ENCODE measurements at places on chromosomes 6 and 20. TPM values are rescaled to one million over a fixed set of nuclear protein-coding genes. Genes with fewer than 3 reads are reported as not detected.

- H3K4me1 ChIP-seq = no peaks in the 10 kb centered on the region
- no peak overlapping the region for H3K27ac ChIP-seq
- no peak overlapping the region for H3K4me3 ChIP-seq
- peaks cover 6% of the 10 kb centered on the region for H3K27me3 ChIP-seq
- DNase-seq = no peak
These were observed 8.2 kb upstream of the RAE1 start for GRCh38 chr20:57342829-57343228.

GRCh38 chr6:14292119-14292518 is 174.5 kb downstream of the CD83 start:
- H3K27ac ChIP-seq = no peak overlapping the region
- H3K27me3 ChIP-seq = no peaks in the 10 kb centered on the region
- H3K36me3 ChIP-seq = no peaks in the 10 kb centered on the region
- no peak overlapping the region for H3K4me3 ChIP-seq
- DNase-seq = no peak

- peak overlapping the region; percentile 11 for H3K4me3 ChIP-seq
- H3K27me3 ChIP-seq = no peaks in the 10 kb centered on the region
- no peak for DNase-seq
- no peak overlapping the region for H3K27ac ChIP-seq
- peaks cover 14% of the 10 kb centered on the region for H3K4me1 ChIP-seq
These were observed 19.5 kb upstream of the SIRT5 start for GRCh38 chr6:13554929-13555333.

GRCh38 chr6:1621070-1621701 is 11.5 kb downstream of the FOXC1 start:
- H3K4me3 ChIP-seq = no peak overlapping the region
- H3K27ac ChIP-seq = peak overlapping the region; percentile 86
- peaks cover 9% of the 10 kb centered on the region for H3K36me3 ChIP-seq
- H3K27me3 ChIP-seq = no peaks in the 10 kb centered on the region

The SLC25A27 gene
- 5.7 TPM for total RNA-seq

DNA sequence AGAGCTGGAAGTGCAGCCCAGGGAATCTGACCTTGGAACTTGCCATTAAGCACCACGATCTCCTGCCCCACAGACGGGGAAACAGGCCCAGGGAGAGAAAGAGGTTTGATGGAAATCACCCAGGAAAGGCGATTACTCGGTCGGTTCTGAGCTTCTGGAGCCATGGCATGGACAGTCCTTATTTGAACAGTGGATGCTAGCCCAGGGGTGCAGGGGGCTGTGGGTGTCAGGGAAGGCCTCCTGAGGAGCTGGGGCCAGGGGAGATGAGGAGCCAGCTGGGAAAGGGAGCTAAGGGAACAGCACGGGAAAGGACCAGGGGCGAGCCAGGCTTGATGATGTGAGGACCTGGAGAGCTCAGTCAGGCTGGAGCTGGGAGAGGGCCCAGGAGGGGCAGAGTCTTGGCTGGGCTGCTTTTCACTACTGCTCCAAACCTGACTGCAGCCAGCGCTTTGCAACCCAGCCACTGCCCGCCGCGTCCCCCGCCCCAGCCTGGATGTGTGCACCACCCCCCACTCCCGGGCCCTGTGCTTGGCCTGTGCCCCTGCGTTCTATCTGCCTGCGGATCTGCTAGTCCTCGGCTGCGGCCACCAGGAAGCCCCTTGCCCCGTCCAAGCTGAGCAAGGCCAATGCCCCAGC is 17.8 kb downstream of the SUN5 start:
- DNase-seq = peak; percentile 84
- no peaks in the 10 kb centered on the region for H3K36me3 ChIP-seq
- H3K27ac ChIP-seq = no peak overlapping the region
- H3K4me3 ChIP-seq = no peak overlapping the region

- H3K27me3 ChIP-seq = no peaks in the 10 kb centered on the region
- peaks cover 11% of the 10 kb centered on the region for H3K4me1 ChIP-seq
- no peaks in the 10 kb centered on the region for H3K36me3 ChIP-seq
- no peak overlapping the region for H3K27ac ChIP-seq
These were observed 13.2 kb upstream of the VAPB start for GRCh38 chr20:58375759-58376352.

The LAMA5 gene
- total RNA-seq = 355 TPM

DNA sequence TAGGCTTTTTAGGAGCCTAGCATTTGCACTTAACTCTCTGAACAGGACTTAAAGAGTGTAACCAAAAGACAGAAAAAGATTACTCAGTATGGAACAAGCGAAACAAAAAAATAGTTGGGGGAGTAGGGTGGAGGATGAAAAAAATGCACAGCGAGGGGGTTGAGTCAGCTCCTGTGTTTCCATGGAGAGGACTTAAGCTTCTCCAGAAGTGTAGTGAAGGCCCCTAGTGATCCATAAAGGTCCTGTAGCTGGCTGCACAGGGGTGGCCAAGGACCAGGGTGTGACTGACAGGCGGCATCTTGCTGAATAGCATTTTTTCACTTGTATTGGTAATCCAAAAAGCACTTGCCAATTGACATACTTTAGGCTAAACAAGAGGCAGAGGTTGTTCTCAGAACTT is 533.9 kb downstream of the RFPL4B start:
- no peaks in the 10 kb centered on the region for H3K36me3 ChIP-seq
- no peaks in the 10 kb centered on the region for H3K27me3 ChIP-seq
- H3K4me1 ChIP-seq = peaks cover 62% of the 10 kb centered on the region
- peak overlapping the region; percentile 41 for H3K4me3 ChIP-seq

DNA sequence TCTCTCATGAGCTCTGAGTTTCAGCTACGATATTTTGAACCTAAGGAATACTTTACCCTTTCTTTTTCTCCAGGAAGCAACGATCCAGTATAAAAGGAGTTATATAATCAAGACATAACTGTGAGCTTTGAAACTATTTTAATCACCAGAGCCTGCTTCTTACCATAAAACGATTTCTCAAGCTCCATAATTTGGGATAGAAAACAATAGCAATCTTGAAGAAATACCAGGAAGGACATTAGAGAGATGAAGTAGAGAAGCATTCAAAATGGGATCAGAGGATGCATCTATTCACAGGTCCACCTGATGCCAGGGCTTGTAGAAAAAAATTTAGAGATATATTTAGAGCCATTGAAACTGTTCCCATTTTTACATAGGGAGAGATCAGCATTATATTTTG is 135.9 kb downstream of the FUT9 start:
- H3K27ac ChIP-seq = no peak overlapping the region
- DNase-seq = no peak
- H3K27me3 ChIP-seq = peaks cover 10% of the 10 kb centered on the region
- H3K4me1 ChIP-seq = no peaks in the 10 kb centered on the region
- H3K4me3 ChIP-seq = no peak overlapping the region

The FAM209B gene
- not detected for total RNA-seq

The NR2E1 gene
- total RNA-seq = not detected

GRCh38 chr20:33277471-33278441 is 5.3 kb upstream of the BPIFB1 start:
- no peak for DNase-seq
- H3K4me3 ChIP-seq = no peak overlapping the region
- no peaks in the 10 kb centered on the region for H3K4me1 ChIP-seq
- H3K27ac ChIP-seq = no peak overlapping the region
- no peaks in the 10 kb centered on the region for H3K36me3 ChIP-seq
- peaks cover 60% of the 10 kb centered on the region for H3K27me3 ChIP-seq

The GNMT gene
- total RNA-seq = not detected
